EH (cell line): ENCODE measurements at places on chromosomes 1 and 21.
A peak's percentile ranks its signal among the peaks of the same experiment; 100 is the strongest.

- no peak for DNase-seq
Observed at GRCh38 chr21:43826623-43826974, 37.2 kb downstream of the RRP1 start.

DNA sequence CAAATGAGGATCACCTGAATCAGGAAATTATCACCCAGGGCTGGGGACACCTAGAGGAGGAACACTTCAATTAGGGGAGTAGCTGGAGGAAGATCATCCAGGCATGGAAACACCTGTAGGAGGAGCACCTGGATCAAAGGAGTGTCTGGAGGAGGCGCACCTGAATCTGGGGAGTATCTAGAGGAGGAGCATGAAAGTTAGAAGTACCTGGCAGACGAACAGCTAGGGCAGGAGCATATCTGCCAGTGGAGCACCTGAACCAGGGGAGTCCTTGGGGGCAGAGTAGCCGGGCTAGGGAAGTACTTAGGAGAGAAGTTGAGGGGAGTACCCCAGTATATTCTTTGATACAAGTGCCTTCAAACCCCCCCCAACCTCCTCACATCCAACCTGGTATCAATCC is 1.3 kb downstream of the C1orf210 start:
- DNase-seq: no peak

DNA sequence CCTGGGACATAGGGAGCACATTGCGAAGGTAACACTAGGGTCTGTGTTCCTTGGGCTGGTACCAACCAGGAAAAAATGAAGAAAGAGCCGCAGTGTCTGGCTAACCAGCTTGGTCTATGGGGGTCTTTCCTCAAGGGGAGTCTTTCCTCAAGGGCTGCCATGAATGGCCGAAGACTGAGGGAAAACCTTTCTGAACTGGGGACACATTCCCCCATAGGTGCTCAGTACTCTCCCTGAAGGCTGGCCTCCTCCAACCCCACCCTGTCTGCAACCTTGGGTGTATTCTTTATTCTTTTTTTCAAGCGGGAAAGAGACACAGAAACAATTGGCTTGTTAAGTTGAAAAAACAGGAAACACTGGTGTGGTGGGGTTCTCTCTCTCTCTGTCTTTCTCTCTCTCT is 200.5 kb downstream of the BACH1 start:
- DNase-seq: no peak

DNA sequence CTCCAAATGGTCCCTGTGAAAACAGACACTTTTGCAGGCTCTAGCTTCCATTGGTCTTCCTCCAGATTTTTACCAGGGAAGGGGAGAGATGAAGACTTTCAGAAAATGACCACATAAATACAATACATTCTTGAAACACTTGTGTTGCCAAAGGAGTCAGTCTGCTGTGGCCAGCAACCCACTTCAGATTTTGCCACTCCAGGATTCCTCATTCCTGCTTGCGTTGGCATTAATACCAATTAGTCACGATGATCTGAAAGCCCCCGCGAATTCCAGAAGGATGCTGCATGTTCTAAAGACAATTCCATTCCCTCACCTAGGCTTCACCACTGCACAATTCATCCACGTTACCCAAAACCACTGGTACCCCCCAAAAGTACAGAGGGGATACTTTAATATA is 7.9 kb upstream of the BACE2 start:
- no peak for DNase-seq

DNA sequence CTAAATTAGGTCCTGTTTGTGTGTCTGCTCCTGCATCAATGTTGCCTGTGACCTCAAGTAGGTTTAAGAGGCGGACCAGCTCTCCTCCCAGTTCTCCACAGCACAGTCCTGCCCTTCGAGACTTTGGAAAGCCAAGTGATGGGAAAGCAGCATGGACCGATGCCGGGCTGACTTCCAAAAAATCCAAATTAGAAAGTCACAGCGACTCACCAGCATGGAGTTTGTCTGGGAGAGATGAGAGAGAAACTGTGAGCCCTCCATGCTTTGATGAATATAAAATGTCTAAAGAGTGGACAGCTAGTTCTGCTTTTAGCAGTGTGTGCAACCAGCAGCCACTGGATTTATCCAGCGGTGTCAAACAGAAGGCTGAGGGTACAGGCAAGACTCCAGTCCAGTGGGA is 79.9 kb downstream of the PRDM2 start:
- DNase-seq: peak; percentile 86

- DNase-seq: no peak
Observed at GRCh38 chr1:8345621-8346415, 27.9 kb downstream of the SLC45A1 start.

DNA sequence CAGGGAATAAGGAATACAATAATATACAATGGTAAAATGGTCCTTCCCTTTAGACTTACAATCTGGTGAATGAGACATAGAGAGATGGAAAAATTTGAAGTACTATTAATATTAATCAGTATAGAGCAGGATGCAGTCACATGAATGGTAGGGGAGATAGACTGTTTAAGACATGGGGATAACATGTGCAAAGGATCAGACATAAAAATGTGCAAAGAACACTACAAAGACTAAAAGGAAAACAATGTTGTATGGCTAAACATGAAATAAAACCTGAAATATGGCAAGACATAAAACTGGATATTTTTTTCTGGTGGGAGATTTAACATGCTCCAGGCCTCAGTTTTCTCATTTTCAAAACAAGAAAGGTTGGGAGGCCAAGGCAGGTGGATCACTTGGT is 182.4 kb upstream of the DPT start:
- no peak for DNase-seq

DNA sequence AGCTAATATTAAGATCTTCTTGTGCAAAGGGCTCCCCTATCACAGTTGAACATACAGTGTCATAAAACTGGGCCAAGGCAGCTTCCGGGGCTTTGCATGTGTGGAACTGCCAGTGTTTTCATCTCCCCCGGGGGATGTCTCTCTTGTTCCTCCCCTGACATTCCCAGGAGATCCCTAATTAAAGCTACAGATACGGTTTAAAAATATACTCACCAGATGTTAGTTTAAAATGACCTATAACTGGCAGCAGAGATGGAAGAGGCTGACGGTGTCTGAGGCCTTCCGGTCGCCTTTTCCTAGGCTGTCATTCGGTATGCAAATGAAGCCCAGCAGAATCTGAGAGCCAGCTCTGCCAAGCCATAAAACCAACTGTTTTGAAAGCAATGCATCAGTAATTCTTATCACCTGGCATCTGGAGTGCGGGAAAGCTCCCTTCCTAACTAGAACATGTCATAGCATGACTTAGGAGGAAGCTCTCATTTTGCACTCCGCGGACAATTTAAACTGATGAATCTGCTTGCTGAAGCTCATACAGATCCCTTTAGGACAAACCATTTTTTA is 436.5 kb upstream of the VAMP3 start:
- DNase-seq: peak; percentile 82

DNA sequence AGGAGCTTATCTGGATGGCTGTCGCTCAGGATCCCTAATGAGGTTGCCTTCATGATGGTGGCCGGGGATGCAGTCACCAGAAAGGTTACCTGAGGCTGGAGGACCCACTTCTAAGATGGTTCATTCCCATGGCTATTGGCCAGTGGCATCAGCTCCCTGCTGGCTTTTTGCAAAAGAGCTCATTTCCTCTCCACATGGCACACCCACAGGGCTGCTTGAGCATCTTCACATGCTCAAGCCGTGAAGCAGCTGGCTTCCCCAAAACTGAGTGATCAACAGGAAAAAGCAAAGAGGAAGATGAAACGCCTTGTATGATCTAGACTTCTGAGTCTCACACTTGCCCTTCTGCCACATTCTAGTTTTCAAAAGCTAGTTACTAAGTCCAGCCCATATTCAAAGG is 124.6 kb upstream of the CXADR start:
- no peak for DNase-seq

GRCh38 chr1:166840309-166841274 is 1.3 kb downstream of the POGK start:
- peak; percentile 57 for DNase-seq

DNA sequence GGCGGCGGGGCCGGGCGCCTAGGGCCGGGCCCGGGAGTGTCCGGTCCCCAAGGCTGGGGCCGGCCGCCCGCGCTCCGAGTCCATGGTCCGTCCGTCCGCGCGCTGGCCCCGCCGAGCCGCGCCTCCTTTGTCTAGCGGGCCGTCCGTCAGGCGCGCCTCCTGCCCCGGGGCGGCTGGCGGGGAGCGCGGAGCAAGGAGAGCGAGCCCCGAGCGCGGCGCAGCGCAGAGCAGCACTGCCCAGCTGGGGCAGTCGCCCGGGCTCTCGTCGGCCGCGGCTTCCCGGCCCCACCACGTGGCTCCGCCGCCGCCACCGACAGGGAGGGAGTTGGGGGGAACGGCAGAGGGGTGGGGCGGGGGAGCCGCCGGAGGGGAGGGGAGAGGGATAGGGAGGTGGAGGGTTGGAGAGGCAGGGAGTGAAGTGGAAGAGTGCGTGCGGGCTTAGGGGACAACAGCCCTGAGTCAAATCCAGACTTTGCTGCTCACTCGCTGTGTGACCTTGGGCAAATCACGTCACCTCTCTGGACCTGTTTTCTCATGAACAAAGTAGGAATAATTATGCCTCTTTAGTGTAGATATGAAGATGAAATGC is at the start of gene NKAIN1:
NKAIN1 (minus strand) TSS at position 235 of the 589 bp plus-strand sequence. CDS start 340 bp downstream, outside the sequence.
- DNase-seq: peak; percentile 52

DNA sequence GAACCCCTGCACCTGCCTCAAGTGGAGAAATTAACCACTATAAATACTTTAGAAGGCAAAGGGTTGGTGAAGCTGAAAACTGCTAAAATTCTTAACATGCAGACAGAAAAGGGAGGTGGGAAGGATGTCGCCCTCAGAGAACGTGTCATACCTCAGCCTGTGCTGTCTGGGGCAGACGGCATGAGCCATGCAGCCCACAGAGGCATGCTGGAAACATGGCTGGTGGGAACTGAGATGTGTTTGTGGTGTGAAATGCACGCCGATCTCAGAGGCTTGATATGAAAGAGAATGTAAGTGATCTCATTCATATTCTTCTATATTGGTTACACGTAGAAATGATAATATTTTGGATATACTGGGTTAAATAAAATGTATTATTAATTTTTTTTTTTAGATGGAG is 16.3 kb downstream of the AGPAT3 start:
- no peak for DNase-seq

- DNase-seq: no peak
Observed at GRCh38 chr1:232687728-232688127, 57.8 kb upstream of the SIPA1L2 start.

DNA sequence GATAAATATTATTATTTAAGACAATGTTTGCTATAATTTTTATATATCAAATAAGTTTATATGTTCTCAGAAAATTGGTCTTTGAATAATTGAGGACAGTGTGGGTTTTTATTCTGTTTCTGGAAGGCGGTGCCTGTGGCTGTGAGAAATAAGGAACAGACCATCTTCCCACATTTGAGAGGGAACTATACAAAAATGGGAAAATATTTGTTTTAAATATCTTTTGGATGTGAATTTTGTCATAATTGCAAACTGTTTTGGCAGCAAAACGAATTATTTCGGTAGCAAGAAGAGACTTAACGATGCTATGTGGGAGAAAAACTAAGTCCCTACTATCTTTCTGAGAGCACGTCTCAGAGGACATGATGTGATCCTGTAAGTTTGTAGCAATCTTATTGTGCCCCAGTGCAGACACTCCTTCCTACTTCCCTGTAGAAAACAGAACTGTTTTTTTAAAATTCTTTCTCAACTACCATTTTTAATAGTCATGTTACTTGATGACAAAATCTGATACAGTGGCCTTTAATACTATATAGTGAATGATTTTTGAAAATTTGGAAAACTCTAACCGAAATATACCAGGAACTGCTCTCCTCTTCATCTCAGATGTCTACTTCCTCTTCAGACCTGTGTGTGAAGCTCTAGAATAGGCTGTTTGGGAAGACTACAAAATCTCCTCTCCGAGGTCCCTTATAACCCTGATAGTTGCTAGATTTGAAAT is 25.4 kb downstream of the PTPRC start:
- no peak for DNase-seq

- peak; percentile 92 for DNase-seq
Observed at GRCh38 chr1:213327017-213327667, 276.1 kb downstream of the RPS6KC1 start.

DNA sequence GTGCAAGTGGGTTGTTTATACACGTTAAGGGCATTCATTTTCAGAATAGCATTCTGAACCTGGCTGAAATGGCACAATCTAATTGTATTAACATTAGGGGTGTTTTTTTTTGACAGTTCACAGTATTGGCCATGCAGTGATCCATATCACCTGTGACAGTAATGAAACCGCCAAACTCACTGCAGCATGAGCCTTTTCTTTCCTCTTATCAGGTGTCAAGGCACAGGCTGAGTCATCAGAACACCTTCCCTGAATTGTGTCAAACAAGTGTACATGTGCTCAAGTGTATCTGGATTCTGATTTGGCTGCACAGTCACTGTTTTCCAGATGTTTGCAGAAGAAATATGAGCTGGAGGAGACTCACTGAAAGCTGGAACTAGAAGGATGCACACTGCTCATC is 47.7 kb upstream of the C8B start:
- DNase-seq: no peak

DNA sequence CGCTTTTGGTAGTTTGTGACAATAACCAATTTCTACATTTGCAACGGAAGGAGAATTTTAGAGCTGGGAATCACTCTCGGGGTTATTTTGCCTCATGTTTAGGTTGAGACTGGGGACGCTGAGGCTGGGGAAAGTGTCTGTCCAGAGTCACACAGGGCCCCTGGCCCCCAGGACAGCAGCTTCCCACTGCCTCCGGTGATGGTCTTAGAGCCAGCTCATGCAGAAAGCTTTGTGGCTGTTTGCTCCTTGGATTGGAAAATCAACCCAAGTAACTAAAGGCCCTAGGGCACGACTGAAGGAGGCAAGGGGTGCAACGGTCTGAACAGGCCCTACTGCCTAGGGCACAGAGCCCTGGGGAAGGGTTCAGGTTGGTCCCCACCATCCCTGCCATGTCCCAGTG is 72.0 kb downstream of the NID1 start:
- DNase-seq: no peak

DNA sequence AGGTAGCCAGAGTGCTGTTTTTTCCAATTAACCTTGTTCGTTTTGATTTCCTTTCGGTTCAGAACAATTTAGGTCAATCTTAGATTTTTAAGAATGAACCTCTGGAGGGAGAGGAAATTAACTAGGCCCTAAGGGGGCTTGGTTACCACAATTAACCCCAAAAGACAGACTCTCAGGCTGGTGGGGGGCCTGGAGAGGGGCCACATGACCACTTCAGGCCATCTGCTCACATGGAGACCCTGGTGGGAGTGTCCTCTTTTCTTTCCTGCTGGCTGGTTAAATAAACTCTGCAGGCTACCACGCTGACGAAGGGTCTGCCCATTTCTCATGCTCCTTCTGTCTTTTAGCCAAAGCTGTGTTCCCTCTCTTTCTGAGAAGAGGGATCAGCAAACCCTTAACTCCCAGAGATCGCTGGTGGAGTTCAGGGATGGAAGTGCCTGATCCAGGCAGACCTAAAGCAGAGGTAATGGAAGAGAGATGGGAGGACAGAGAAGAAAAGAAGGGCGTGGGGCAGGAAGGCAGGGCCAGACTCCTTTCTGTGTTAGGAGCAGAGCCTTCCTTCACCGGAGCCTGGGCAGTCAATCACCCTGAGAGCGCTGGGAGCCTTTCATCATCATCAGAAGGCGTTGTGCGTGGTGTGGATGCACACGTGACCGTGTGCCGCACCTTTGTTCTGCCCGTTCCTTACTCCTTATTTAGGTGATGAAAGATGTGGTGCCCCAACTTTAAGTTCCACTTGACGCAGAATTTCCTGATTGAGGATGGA is 58.5 kb downstream of the KIF26B start:
- DNase-seq: no peak
